Midbrain (tissue), 1 donor: ENCODE measurements at places on chromosomes 12 and 14.

GRCh38 chr12:74286254-74286653 is 251.4 kb upstream of the ATXN7L3B start:
- no peak for DNase-seq

- DNase-seq, result no peak
Observed at GRCh38 chr14:89388853-89389252, 28.2 kb downstream of the FOXN3 start.

DNA sequence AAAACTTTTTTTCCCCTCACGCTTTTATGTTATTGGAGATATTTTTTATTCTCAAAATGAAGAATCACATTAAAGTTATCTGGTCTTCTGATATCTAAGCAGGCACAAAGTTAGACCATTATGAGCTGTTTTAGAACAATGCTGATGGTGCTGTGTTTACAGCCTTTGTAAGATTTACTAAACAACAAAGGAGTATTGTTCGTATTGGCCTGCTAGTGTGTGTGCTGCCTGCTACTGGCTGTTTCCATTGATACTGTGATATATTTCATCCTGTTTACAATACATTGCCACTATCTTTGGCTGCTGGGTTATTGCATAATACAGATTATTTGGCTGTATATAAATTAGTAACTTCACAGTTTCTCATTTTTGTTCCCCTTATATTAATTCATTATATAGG is 220.8 kb downstream of the ITPR2 start:
- peak; percentile 77 for DNase-seq

DNA sequence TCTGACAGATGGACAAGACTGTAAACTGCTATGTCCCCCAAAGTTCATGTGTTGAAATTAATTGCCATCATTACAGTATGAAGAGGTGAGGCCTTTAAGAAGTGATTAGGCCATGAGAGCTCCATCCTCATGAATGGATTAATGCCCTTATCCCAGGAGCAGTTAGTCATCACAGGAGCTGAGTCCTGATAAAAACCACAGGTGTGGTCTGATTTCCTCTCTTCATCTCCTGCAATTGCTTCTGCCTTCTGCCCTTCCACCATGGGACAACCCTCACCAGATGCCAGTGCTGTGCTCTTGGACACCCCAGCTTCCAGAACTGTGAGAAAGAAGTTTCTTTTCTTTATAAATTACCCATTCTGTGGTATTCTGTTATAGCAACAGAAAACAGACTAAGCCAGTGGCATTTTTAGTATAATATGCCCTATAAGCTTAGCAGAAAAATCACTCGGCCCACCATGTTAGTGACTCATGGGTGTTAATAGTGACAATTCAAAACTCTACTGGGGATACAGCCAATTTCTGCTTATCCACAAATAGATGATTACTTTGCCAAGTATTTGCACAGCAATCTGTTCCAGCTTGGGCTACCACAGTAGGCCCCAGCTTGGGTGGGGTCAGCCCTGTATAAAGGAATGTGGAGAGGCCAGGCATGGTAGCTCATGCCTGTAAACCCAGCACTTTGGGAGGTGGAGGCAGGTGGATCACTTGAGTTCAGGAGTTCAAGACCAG is 129.0 kb upstream of the BCL2L14 start:
- DNase-seq, result no peak

DNA sequence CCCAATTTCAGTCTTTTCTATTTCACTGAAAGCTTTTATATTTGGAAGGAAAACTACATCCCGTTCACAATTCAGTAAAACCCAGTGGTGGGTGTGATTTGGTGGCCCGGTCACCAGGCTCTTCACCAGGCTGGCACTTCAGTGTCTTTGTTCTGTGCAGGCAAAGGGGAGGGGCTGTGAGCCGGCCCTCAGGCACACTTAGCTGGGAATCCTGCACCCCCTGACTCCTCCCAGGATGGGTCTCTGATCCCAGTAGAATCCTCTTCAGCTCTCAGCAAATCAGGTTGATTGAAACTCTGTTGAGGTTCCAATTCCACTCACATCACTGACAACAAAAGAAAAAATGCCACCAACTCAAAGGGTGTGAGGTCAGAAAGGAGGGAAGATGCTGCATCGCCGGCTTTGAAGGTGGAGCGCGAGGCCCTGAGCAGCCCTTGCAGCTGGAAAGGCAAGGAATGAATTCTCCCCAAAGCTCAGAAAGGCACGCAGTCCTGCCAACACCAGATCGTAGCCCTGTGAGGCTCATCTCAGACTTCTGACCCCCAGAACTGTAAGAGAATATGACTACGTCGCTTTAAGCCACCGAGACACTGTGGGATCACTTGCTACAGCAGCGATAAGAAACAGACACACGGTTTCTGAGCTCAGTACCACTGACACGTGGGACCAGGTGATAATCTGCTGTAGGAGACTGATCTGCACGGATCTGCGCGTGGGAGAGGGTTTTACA is 166.6 kb downstream of the PIWIL1 start:
- no peak for DNase-seq

DNA sequence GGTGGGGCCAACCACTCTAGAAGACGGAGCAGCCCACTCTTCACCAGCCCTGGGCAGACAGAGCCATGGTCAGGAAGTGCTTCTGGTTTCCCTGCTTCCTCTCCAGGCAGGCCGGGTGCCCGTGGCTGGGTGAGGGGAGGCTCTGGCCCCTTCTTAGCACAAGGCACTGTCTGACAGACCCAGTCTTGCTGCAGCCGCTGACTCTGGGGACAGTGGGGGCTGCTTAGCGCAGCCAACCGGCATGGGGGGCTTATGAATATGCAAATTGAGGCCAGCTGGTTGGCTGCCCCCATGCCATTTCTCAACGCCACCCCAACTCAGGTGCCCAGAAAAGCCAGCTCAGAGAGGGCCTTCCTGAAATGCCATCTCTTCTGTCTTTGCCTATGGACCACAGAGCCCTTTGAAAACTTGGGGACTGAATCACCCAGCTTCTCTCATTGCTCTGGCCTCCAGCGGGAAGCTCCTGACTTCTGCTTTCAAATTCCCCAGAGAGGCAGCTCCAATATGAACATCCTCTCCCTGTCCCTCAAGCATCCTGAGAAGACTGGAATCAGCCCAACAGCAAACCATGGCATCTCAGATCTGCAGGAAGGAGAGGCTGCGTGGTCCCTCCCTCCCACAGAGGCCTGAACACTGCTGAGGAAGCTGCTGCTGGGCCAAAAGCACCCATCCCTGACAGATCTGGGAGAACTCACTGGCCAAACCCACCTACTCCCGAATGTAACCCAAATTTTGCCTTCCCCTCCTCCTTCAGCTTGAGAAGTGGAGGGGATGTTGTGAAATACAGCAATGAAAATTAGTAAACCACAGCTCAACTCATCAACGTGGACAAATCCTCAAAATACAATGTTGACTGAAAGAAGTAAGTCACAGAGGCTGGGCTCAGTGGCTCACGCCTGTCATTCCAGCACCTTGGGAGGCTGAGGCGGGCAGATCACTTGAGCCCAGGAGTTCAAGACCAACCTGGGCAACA is at the start of gene PROX2:
Gene PROX2, minus strand, starts transcription at position 205 of the 973 bp plus-strand sequence. CDS start 12,311 bp downstream, outside the sequence.
- no peak for DNase-seq

- no peak for DNase-seq
Observed at GRCh38 chr14:73723406-73723796, 9.2 kb upstream of the PNMA1 start.

- peak; percentile 7 for DNase-seq
Observed at GRCh38 chr12:79959484-79959883, 24.6 kb upstream of the PPP1R12A start.

GRCh38 chr12:130194154-130194553 is 31.9 kb downstream of the FZD10 start:
- no peak for DNase-seq

GRCh38 chr12:122326586-122326985 is 60.3 kb upstream of the VPS33A start:
- DNase-seq, result no peak

- DNase-seq, result no peak
Observed at GRCh38 chr12:42502682-42503081, 86.9 kb downstream of the PRICKLE1 start.

DNA sequence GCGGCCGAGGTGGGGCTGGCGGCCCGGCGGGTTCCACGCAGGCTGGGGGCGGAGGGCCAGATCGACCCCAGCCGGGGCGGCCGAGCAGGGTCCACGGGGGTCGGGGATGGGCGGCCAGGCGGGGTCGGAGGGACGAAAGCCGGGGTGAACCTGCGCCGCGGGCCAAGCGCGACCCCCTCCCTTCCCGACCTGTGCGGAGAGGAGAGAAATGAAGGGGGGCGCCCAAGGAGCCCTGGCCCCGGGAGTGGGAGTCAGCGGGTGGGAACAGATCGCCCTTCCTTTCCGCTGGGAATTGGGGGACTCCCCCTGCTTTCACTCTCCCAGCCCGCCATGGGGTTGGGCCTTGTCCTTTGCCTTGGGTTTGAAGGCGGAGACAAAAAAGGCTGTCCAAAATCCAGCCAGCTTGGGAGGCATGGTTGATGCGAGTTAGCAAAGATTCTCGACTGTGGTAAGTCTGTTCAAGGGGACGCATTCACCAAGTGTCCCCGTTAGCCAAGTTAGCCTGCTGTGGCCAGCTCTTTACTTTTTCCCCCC is 559 bp upstream of the CKAP4 start:
- peak; percentile 18 for DNase-seq

GRCh38 chr12:2312770-2313169 is 260.0 kb downstream of the CACNA1C start:
- no peak for DNase-seq

DNA sequence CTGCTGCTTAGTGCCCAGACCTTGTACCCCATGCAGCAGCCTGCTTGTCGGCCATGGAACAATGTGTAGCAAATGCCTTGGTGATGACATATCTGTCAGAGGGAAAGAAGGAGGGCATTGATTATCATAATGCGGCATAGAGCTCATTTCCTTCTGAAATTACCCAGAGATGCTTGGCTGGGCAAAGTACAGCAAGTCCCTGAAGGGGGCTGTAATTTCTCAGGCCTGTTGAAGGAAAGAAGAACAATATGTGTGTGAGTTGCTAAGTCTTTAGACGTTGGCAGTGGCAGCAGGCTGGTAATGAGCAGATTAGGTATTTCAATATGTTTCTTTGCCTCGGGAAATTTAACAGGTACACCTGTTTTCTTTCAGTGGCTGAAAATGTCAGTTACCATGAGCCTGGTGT is 128.6 kb downstream of the CRADD start:
- DNase-seq, result no peak

DNA sequence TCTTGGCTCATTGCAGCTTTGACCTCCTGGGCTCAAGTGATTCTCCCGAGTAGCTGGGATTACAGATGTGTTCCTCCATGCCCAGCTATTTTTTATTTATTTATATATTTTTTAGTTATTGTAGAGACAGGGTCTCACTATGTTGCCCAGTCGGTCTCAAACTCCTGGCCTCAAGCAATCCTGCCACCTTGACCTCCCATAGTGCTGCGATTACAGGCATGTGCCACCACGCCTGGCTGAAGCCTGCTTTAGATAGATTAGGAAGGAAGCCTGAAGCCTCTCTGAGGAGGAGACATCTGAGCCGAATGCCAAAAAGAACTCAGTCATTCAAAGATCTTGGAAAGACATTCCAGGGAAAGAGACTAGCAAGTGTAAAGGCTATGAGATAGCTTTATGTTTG is 10.2 kb downstream of the INHBC start:
- DNase-seq, result no peak

DNA sequence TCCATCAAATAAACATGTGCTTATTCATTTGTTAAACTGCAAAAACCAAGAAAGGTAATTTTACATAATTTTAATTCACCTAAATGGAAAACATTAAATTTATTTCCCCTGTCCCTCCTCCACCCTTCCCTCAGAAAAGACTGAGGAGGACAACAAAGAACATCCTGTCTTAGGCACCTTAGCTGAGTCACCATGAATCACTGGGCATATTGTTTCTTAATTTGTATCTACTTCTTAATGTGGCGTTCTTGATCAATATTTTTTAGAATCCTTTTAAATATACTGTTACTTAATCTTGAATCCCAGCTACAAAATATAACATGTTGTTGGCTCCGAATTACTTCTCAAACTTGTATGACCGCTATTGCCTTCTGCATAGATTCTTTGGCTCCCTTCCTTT is 23.5 kb downstream of the SIX6 start:
- DNase-seq, result no peak

DNA sequence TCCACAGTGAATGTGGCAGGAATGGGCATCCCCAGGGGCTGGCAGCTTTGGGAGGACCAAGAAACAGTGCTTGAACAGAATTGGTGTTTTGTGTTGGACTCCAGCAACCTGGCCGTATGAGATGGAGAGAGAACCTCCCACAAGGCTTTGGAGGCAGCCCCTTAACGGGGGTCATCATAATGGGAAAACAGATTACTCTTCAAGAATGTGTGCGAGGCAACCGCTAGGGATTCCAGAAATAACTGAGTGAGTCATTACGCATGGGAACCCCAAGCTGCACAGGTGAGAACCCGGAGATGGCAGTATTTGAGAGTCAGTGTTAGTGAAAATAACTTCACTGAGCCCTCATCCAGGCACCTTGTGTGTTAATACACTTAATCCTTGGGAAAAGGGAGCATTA is 567.8 kb upstream of the TBX3 start:
- DNase-seq, result no peak

GRCh38 chr14:102323102-102323501 is 3.6 kb downstream of the ZNF839 start:
- peak; percentile 81 for DNase-seq

- DNase-seq, result no peak
Observed at GRCh38 chr12:126883697-126884096, 1383.3 kb upstream of the TMEM132C start.

GRCh38 chr14:101137234-101137633 is 233.7 kb upstream of the RTL1 start:
- DNase-seq, result no peak

DNA sequence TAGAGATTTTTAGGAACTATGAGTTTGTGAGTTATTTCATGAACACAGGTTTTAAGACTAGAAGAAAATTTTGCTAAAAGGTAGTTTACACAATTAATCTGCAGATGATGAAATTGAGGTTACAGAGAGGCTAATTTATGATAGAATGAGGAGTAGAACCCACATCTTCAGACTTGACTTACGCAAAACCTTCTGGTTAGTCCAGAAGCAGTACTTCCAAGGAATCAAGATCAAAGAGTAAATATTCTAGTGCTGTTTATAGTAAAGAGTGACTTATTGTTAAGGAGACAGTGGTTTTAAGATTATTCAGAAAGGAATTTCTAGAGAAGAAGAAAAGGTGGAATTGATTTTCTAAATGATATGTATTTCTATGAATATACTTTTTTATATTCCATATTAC is 10.6 kb upstream of the KITLG start:
- DNase-seq, result no peak

GRCh38 chr12:47909839-47910465 is 5.2 kb upstream of the VDR start:
- no peak for DNase-seq

GRCh38 chr14:22627506-22628263 is 16.5 kb downstream of the OR6J1 start:
- DNase-seq, result no peak

DNA sequence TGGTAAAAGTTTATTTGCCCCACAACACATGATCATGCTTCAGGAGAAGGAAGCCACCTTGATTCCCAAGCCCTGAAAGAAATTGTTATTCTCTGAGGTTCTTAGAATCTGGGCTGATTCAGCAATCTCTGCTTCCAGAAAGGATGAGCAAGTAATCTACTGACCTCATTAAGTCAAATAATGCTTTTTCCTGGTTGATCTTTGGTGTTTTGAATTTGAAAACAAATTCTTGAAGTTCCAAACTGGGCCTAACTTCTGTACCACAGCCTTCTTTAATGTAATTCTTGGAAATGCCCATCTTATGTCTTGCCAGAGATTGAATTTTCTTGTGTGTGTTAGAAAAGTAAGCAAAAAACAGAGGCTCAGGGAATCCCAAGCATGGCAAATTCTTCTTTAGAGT is 319.2 kb upstream of the DDHD1 start:
- DNase-seq, result no peak

GRCh38 chr12:18849080-18849479 is 111.2 kb downstream of the CAPZA3 start:
- DNase-seq, result no peak

- no peak for DNase-seq
Observed at GRCh38 chr12:87931812-87932211, 97.4 kb downstream of the C12orf50 start.
